ENCODE measurements at places on chromosomes 13 and 19.

GRCh38 chr13:43343645-43344044 lies 320.3 kb downstream of the DNAJC15 start:
- no peak for DNase-seq

DNA sequence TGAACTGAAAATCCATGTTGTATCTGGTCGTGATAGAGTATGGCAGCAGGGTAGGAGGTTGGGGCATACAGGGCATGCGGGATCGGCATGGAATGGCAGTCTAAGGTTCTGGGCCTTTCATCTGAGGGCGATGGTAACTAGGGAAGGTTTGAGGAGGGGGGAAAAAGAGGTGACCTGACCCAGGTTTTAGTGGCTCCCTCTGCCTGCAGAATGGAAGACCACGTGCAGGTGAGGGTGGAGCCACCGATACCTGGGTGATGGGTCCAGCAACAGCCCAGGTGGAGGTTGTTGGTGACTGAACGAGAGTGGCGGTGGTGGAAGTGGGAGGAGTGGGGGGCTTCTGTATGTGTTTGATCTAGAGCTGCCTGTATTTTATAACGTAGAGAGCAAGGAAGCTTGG lies 3.8 kb downstream of the ZNF749 start:
- DNase-seq = no peak

GRCh38 chr13:108215436-108215835 lies at the start of gene LIG4:
TSS of gene LIG4 (minus strand) at chr13:108215536. CDS start at chr13:108211268, 4,268 bp downstream.
- peak; percentile 86 for DNase-seq

DNA sequence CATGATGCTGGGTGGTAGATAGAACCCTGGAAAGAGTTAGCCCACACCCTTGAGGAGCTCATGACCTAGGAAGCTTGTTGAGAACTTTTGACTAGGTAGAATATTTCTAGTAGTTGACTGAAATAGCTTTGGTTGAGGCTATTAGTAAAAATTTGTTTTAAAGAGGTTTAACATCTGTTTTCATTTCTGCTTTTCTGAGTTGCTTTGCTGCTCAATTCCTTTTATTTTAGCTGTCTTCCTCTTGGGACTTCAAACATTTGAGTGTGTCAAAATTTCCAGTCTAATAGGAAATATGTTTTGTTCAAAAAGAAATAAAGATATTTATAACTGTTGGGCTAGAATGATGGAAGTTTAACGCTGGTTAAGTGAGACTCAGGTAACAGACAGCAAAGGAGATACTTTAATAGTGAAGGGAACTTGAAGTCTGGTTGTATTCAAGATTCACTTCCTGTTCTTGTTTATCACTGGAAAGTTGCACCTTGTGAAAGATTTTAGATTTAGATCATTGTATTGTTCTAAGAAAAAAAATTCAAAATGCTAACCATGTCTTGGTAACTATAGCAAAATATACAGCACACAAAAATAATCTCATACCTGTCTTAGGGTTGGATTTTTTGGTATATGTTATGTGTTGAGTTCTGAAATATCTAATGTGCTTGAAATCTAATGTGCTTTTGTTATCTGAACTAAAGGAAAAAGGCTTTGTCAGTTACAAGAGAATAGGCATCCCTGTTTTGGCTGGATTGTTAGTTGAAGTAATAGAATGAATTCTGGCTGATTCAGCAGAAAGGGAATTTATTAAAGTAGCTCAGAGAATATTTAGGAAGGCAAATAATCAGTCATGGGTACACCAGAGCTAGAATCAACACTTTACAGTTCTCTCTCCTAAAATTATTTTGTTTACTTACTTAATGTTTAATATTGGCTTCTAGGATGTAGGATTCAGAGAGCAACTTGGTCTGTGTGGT lies 24.4 kb upstream of the GPR18 start:
- no peak for DNase-seq

GRCh38 chr13:59651479-59651878 lies 512.2 kb downstream of the DIAPH3 start:
- DNase-seq = no peak

GRCh38 chr19:32811151-32811550 lies 58.4 kb downstream of the SLC7A9 start:
- no peak for DNase-seq

DNA sequence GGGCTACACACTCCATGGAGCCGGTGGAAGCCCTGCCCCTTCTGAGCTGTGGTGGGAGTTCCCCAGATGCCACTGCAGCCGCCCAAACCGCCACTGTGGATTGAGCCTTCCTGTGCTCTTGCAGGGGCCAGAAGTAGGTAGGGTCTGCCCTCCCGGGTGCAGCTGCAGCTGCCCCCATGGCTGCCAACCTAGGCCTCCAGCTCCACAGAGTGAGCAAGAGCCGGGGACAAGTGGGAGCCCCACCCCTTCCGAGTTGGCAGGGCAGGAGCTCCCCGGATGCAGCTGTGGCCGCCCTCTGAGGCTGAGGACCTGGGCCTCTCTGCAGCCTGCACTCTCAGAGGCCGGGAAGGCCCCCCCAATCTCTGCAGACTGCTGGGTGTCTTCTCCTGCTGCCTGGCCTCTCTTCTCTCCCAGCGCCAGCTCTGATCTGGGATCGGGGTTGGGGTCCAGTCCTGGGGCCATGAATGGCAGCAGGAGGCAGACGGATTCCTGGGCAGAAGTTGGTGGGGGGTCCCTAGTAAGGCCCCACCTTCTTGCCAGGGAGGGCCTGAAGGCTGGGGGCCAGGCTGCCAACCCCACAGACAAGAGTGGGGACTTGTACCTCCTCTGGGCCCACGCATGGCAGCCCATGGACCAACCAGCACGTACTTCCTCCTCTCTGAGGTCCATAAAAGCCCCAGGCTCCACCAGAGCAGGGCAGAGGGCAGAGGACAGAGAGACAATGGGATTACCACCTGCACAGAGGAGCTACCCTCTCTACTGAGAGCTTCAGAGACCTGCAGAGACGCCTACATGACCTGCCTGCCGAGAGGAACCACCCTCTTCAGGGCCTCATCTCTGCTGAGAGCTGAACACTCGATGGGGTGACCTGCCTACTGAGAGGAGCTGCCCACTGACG lies 28.9 kb downstream of the AP2S1 start:
- no peak for DNase-seq

Data from astrocyte (in vitro differentiated cells and primary cell).